CD4-positive, alpha-beta T cell treated with Interleukin-6 at 100 ng/mL for 8 hours (primary cell): ENCODE measurements at places on chromosomes 7 and 10.

GRCh38 chr7:108434010-108434409 lies 22.2 kb downstream of the NRCAM start:
- DNase-seq = no peak

DNA sequence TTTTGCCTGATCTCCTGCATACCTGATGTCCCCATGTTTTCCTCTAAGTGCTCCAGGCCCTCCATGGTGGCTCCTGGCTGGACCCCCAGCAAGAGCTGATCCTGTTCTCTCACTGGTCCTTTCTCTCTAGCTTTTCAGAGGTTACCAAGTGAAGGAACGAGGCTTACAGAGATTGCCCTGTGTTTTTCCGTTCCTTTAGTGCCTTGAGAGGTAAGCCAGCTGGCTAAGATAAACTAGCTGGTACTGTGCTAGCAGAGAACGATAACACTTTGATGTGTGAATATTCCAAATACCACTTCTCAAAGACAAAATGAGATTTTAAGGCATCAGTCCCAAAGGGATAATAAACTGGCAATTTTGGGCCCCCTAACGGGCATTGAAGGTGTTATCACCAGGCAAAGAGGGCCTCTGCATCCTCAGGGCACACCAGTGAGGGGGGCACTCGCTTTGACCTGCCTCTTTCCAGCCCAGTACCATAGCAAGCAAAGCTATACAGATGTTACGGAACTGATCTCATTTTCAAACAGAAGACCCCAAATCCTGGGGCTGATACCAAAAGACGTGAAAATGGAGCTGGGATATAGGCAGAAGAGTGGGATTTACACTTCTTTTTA lies 8.4 kb upstream of the CCNY start:
- DNase-seq = no peak

DNA sequence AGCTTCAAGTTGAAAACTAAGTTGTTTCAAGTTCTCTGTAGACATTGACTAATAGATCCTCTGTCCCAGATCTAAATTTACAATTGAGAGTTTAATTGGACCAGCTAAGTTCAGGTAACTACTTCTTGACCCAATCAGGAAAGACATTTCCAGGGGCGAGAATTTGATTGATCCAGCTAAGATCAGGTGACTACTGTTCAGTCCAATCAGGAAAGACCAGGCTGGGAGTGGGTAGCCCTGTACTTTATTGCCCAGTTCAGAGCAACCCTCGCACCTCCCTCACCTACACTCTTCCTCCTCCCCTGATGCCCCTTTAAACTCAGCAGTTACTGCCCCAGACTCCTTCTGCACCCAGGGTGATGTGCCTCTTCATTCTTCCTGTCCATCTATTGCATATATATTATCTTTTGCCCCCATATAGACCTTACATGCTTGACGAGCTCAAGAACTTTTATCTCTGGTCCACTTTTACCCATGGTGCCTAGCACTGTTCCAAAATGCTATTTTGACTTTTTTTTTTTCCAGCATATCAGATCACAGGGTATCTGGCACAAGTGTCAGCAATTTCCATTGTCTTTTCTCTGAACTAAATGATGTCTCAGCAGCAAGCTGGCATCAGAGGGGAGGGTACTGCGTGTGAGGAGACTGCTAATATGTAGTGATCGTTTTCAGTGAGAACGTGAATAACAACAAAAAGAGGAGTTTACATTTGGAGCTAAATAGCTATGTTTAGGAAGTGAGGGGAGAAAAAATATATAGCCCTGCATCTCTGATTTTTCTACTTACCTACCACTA lies 169.4 kb downstream of the KIAA1217 start:
- no peak for DNase-seq

DNA sequence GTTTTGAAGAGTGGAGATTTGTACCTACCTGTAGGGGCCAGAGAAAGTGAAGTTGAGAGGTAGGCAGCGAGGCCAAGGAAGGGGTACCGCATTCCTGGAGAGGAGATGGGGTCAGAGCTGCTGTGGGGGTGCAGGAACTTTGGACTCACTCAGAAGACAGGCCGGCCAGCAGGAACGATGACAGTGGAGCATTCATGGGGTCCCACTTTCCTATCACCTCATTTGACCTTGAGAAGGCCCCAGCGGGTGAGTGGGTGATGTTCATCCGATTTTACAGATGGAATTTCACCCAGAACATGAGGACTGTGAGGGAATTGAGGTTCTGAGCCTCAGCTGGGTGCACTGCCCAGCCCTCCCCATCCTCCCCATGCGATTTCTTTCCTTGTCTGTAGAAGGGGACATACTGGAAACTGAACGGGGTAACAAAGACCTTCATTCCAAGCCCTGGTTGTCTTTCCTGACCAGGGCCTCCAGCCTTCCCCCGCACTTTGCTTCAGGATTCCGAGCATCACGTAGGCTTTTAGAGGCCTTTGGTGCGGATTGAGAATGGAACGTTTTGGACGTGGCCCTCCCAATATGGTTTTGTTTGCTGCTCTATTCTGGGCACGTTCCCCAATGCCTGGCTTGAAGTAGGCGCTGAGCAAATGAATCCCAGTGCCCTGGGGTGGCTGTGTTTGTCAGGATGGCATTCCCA lies 87.3 kb downstream of the ADCY1 start:
- DNase-seq = no peak

GRCh38 chr7:99642027-99642426 lies 25.3 kb downstream of the ZSCAN25 start:
- no peak for DNase-seq

DNA sequence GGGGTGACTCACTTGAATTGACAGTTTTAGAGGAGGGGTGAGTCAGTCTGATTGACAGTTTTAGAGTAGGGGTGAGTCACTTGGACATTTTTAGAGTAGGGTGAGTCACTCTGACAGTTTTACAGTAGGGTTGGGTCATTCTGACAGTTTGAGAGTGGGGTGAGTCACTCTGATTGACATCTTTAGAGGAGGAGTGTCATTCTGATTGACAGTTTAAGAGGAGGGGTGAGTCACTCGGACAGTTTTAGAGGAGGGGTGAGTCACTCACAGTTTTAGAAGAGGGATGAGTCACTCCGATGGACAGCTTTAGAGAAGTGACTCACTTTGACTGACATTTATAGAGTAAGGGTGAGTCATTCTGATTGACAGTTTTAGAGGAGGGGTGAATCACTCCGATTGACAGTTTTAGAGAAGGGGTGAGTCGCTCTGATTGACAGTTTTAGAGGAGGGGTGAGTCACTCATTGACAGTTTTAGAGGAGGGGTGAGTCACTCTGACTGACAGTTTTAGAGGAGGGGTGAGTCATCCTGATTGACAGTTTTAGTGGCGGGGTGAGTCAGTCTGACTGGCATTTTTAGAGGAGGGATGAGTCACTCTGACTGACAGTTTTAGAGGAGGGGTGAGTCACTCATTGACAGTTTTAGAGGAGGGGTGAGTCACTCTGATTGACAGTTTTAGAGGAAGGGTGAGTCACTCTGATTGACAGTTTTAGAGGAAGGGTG lies 595.9 kb downstream of the DNAJB6 start:
- DNase-seq = no peak

DNA sequence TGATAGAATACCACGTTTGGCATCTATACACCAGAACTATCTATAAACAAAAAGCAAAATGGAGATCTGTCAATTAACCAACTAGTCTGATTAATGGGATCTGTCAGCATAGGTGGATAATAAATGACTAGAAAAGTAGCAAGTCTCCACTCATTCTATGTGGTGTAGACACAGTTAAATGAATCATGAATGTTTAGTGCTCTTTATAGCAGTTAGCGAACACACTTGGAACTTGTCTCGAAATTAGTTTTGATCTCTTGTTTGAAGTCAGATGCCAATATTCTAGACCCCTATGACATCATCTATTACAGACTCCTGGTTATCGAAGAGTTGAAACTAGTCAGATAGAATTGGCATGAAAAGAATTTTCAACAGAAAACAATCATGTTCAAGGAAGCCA lies 259.7 kb downstream of the AHR start:
- DNase-seq = no peak

DNA sequence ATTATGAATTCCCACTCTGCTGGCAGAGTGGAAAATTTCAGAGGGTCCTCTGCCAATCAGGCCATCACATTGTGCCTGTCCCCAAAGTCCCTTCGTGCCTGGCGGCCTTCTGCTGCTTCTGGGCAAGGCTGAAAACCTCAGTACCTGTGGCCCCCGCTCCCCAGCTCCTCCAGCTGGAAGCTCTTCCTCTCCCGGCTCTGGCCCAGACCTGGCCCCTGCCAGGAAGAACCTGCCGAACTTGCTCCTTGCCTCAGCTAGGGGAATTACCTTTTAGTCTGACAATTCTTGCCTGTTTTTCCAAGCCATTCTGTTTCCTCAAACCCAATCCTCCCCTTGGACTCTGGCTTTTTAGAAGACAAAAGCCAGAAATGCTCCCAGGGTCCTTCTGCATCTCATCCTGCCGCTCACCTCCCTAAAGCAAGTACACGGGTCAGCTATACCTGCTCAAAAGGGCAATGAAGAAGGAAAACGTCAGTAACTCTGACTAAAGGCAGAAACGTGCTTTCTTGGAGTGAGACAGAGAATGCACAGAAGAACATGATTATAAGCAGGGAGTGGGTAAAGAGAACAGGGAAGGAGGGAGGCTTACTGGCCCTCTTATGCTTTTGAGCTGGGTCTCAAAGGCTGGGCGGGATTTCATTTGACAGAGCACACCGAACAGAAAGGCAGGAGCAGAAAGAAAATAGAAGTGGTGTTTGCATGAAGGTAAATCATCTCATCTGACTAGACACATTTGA lies 28.1 kb upstream of the TRIL start:
- DNase-seq = no peak

GRCh38 chr7:36147361-36147760 lies 5.7 kb upstream of the EEPD1 start:
- DNase-seq = no peak

GRCh38 chr7:117837841-117838240 lies 35.4 kb downstream of the CTTNBP2 start:
- no peak for DNase-seq

DNA sequence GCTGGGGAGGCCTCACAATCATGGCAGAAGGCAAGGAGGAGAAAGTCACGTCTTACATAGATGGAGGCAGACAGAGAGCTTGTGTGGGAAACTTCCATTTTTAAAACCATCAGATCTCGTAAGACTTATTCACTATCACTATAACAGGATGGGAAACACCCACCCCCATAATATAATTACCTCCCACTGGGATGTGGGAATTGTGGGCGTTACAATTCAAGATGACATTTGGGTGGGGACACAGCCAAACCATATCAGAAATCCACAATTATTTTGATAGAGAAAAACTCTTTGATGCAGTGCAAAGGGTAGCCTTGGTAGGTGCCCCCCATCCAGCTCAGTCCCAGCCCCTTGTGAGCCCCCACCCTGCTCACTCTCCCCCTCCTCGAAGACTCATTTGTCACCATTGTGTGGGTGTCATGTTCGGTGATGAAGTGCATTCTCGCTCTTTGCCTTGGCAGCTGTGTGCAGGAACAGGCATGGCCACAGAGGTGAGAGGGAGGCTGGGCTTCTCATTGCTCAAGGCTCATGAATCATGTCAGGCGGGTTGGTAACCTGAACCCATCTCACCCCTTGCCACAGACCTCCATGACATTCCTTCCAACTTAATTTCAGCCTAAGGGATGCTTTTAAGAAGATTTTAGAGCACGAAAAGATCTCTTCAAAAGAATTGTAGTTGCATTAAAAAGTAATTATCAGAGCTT lies 75.9 kb downstream of the BUB3 start:
- DNase-seq = no peak

- DNase-seq = no peak
These were observed 132.5 kb downstream of the GRID1 start for GRCh38 chr10:86234107-86234506.

DNA sequence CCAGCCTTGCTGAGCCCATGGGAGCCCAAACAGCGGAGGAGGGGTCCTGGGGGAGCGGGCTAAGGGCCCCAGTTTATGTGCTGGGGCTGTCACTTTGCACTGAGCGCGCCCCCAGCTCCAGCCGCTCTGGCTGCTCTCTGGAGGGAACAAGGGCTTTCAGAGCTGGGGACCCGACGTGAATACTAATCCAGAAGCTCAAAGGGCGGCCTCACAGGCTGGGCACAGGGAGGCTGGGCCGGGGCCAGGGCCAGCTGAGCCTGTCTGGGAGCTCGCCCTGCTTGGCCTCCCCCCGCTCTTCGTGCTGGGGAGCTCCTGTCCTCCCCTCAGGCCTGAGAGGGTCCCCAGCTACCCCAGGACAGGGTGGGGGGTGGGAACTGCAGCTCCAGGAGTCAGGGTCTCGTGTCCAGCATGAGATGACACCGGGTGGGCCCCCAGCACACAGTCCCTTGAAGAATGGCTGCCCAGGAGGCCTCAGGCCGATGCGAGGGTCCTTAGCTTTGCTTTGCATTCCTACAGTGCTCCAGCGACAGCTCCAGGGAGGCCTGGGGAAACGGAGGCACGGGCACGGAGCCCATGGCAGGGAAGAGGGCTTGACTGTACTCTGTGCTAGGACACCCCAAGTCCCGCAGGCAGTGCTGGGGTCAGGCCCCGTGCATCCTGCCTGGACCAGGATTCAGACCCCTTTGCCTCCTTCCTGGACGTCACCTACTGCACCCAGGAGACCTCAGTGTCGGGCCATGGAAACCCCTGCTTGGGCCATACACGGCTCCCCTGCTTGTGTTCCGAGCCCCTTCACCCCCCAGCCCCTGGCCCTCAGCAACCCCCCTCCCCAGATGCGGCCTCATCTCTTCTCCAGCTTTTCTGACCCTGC lies 5.8 kb upstream of the AMZ1 start:
- DNase-seq = no peak

- DNase-seq = no peak
These were observed 9.2 kb upstream of the TEX36 start for GRCh38 chr10:125692196-125692595.

DNA sequence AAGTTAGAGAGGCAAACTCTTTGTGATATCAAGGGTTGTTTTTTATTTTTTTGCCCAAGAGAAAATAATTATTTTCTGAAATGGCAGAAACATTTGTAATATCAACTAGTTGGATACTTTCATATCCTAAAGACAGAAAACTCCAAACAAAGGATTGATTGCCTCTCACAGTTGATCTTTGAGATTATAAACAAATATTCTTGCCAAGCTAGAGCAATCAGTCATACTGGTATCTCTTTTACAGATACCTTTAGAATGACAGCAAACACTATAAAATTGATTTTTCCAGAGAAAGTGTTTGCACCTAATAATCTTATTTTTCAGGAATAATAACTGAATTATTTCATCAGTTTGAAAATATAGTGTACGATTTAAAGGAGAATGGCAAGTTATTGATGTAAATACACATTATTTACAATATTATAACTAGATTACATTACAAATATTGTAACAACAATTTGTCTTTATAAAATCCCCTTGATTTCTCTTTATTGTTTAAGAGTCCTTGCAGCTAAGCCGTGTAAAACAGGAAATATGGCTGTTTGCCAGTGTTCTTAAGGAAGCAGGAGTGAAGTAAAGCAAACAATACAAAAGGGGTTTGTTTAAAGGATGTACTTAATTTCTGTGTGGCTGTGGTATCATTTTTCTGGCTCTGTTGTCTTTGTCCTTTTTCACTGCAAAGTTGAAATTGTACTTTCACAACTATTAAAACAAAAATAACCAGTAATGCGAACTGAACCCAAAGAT lies 58.4 kb downstream of the MAPK8 start:
- DNase-seq = no peak
